ENCODE measurements at places on chromosomes 2 and 18.

DNA sequence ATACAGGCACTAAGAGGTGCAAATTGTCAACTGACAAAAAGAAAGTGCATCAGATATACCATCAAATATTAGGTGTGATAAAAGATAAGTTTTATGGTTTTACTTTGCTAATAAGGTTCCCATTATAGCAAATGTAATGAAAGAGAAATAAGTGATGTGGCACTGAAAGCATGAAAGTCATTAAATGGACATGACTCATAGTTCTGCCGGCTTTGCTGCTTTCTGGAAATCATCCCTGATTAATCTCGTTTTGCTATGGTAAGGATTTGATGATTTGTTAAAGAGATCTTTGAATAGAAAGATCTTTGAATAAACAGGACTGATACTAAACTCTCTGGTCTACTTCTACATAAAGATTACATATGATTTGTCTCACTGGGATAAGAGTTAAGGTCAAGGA lies 72.7 kb downstream of the CLIP4 start:
- DNase-seq = no peak

DNA sequence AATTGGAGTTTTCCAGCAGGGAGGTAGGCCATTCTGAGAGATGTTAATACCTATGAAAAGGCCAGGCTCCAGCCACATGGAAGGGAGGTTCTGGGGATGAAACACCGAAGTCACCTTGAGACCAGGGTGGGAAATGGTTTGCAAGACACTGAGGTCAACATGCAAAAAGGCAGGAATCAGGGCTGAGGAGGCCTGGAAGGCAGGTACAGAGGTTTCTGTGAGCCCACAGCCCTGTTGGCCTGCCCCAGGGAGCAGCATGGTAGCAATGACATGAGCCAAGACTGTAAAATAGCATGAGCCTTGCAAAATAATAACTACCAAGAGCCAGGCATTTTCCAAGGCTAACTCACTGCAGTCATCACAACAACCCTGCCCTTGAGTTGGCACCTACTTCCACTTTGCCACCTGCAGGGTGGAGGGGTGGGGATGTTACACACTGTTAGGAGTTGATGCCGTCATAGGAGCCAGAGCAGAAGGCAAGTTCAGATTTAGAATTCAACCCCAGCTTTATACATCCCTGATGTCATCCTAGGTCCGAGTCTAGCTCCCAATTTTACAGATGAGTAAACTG lies 61.3 kb downstream of the ZBTB7C start:
- DNase-seq = no peak

DNA sequence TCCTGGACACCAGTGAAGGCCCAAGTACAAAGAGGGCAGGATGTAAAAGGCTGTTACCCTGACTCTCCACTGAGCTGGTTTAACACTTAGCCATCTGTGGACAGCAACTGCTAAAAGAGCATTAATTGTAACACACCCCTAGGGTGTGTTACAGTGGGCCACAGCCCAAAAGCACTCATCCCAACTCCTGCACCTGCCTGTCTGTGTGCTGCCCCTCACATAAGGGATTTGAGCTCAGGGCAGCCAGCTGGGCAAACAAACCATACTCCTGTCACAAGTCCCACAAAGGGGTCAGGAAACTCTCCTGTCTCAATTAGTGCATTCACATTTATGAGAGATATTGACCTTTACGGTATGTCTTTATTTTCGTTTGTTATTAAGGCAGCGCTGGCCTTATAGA lies 833.1 kb upstream of the NXPH2 start:
- no peak for DNase-seq

DNA sequence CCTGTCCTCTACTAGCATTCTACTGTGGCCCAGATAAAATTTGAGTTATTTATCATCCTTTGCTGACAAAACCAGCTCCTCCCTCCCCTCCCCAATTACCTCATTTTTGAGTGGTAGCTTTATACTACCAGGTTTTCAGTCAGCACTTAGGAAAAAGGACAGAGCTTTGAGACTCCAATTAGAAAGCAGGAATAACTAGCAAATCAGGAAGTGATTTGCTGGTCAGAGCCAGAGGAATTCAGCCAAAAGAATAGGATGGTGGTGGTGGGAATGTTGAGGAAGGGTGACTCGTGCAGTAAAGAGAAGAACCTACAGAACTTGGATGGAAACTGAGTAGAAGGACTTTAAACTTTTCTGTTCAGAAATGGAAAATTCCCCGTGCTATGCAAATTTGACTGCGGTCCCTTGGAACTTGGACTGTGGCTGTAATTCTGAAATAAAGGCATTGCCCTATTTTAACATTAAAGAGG lies 3.7 kb downstream of the MYL12B start:
- DNase-seq = no peak

DNA sequence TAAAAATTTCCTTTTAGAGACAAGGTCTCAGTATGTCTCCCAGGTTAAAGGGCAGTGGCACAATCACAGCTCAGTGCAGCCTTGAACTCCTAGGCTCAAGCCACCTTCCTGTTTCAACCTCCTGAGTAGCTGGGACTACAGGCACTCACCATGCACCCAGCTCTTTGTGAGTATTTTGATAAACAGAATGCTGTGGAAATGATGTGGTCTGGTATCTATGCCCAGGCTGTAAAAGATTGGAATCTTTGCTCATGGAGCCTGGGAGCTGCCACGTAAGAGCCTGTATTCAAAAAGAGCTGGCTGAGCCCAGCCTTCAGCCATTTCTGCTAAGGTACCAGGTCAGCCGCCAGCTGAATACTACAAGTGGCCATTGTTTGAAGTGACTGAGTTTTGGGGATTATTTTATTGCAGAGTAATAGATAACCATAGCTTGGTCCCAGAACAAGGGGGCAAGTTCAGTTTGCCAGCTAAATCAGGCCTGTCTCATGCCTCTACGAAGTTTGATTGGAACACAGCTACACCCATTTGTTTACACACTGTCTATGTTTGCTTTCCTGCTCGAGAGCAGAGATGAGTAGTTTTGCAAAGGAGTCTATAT lies 21.3 kb upstream of the ARL5A start:
- no peak for DNase-seq

DNA sequence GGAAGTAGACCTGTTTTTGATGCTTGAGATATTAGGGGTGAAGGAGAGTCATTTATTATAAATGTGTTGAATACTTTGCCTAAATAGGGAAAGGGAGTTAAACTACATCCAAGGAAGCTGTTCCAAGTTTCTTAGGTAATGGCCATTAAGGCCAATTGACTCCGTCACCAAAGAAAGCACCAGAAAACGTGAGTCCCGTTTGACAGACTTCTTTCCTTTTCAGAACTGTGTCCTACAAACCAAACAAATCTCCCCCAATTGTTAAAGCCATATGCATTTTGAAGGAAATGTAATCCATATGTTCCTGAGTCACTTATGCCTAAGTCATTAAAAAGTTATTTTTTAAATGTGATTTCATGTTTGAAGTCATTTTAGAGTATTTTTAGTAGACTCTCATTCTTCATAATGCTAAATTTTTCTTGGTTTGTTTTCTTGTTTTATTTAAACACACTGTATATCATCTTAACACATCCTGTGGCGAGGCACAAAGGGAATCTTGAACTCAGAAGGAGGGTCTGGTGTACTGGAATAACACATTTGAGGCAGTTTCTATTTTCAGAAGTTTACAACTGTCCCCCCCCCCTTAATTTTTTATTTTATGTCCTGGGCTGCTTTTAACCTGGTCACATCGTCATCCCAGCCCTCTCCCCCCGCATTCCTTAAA lies 133.7 kb downstream of the RHBDD1 start:
- DNase-seq = no peak

- DNase-seq = no peak
Observed at GRCh38 chr2:136052369-136053362, 65.3 kb downstream of the CXCR4 start.

DNA sequence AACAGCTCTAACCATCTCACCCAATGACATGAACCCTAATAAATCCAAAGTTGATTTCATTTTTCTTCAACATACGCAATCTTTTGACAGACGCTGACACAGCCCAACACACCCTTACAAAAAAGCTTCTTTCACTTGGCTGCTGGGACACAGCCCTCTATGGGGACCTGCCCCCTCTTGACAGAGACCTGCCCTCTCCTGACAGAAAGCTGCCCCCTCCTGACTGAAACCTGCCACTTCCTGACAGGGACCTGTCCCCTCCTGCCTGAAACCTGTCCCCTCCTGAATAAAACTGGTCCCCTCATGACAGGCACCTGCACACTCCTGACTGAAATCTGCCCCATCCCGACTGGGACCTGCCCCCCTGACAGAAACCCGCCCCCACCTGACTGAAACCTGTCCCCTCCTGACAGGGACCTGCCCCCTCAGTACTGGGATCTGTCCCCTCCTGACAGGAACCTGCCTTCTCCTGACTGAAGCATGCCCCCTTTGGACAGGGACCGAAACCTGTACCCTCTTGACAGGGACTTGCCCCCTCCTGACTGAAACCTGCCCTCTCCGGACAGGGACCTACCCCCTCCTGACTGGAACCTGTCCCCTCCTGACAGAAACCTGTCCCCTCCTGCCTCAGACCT lies 87.9 kb downstream of the PXDN start:
- no peak for DNase-seq

DNA sequence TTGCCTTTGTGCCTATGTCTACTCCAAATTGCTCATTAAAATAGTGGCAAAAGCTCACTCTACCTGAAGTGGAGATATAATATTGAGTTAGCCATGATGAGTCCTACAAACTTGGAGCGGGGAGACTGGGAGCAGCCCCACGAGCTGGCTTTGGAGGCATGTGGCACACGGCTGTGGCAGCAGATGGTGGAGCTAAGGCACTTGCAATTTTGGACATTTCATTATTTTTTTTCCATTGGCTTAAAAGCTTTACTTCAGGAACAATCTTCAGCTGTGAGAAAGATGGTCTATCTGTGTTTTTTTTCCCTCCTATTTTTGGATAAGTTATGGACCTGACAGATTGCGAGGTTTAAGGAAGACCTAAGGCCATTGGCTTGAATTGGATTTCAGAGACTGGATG lies 578.3 kb downstream of the CMPK2 start:
- DNase-seq = no peak

GRCh38 chr2:163836167-163836566 lies 100.4 kb upstream of the FIGN start:
- DNase-seq = no peak

GRCh38 chr2:190714958-190715357 lies 66.1 kb downstream of the NAB1 start:
- DNase-seq = no peak

DNA sequence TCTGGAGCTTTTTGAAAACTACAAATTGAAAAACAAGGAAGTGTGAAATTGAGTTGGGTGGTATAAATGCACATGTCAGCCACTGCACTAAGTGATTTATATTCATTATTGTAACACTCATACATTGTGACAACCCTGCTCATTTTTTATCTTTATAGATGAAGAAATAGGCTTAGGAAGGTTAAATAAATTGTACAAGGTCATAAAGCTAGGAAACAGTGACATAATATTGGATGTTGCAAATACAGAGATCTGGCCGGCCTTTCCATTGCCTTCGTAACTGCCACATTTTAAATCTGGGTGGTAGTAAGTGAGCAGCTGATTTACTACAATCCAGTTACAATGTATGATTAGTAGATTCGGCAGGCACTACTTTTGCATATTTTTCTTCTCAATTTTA lies 76.6 kb upstream of the LPIN2 start:
- no peak for DNase-seq

DNA sequence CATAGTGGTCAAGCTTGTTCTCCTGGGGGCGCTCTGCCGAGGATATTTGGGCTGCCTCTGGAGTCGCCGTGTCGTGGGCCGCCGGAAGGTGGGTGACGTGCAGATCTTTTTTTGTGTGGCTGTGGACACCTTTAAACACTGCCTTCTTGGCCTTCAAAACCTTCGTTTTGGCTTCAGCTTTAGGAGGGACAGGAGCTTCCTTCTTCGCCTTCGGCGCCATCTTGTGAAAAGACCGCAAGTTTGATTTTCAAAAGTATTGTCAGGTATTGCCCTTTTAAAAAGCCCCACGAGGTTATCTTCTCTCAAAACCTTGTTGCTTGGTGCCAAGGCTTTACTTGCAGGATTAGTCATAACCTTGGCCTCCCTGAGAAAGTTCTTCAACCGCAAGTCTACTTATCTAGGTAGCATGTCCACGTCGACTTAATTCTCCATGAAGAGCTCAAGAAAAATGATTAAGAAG lies 20.8 kb downstream of the LAMA3 start:
- no peak for DNase-seq

Measured in stimulated activated CD8-positive, alpha-beta memory T cell treated with anti-CD3 and anti-CD28 coated beads, Interleukin-4, amount 100 ng/mL, for 48 hours (primary cell).